Right atrium auricular region (tissue), 2 donors: ENCODE measurements at places on chromosomes 16 and 17.

- H3K27ac ChIP-seq, result no peak overlapping the region
- no peak overlapping the region for H3K4me3 ChIP-seq
- H3K36me3 ChIP-seq, result no peaks in the 10 kb centered on the region
- DNase-seq, result no peak
These were observed 3.0 kb downstream of the CDH1 start for GRCh38 chr16:68739964-68740627.

DNA sequence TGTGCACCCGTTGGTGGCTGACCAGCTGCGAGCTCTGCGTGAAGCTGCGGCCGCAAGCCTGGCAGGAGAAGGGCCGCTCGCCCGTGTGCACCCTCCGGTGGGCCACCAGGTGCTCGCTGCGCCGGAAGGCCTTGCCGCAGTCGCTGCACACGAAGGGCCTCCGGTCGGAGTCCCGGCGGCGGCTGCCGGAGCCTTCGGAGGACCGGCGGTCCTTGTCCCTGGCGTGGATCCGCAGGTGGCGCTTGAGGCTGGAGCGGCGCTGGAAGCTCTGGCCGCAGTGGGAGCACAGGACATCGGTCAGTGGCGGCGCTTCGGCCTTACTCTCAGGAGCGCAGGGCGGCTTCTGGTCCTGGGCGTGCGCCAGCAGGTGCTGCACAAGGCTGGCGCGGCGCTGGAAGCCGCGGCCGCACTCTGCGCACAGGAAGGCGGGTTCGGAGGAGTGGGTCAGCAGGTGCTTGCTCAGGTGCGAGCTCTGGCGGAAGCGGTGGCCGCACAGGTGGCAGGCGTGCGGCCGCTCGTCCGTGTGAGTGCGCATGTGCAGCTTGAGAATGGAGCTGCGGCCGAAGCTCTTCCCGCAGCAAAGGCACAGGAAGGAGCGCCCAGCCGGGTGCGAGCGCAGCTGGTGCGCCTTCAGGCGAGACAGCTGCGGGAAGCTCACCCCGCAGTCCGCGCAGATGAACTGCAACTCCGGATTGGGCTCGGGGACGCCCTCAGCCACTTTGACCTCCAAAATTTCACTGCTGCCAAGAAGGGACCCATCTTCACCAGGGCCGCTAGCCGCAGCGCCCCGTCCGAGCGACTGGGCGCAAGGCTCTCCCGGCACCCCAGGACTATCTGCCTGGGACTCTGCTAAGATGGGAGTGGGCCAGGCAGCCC is 9.1 kb downstream of the ZSCAN10 start:
- no peaks in the 10 kb centered on the region for H3K36me3 ChIP-seq
- H3K27ac ChIP-seq, result no peak overlapping the region
- no peak for DNase-seq
- no peaks in the 10 kb centered on the region for H3K27me3 ChIP-seq

DNA sequence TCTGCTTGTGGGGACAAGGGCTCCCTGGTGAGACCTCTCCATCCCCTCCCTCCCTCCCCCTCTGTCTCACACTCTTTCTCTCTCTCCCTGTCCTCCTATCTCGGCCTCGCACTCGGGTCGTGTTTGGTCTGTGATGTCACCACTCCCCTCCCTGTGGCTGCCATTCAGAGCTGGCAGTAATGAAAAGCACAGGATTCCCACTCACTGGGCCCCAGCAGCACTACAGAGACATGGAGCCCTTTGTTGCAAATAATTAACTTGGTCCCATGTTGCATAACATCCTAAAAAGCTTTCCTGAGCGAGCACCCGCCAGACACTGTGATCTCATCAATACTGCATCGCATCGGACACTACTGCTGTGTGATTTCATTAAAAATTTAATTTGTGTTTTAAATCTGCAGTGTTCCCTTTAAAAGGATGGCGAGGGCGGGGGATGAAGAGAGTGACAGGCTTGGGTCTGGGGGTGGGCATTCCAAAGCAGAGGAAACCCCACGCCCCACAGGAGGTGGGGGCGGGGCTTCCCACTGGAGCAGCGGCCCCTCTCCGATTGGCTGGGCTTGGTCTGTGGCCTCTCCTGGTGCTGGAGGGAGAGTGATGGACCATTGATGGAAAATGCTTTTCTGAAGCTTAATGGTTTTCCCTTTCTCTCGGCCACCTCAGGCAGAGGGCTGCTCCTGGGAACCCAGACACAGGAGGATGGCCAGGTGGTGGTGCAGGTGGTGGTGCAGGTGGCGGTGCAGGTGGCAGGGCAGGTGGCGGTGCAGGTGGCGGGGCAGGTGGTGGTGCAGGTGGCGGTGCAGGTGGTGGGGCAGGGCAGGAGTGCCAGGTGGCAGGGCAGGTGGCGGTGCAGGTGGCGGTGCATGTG is 15.3 kb upstream of the NPTX1 start:
- no peaks in the 10 kb centered on the region for H3K36me3 ChIP-seq
- no peaks in the 10 kb centered on the region for H3K27me3 ChIP-seq
- DNase-seq, result no peak

DNA sequence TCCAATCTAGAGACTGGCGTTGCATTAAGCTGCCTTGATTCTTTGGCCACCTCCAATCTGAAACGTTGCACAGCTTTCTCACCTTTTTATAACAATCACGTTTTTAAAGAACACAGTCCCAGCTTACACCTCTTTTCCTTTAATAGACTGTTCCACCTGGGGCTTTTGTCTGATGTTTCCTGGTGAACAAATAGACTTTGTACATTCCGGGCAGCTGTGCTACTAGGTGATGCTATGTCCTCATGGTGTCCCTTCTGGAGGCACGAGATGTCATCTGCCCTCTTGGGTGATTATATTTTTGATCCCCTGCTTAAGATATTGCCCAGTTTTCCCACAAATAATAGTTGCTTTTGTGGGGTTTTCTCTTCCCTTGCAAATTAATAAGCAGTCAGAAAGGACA is 225.5 kb downstream of the SOX9 start:
- no peaks in the 10 kb centered on the region for H3K4me1 ChIP-seq
- no peak overlapping the region for H3K4me3 ChIP-seq
- H3K27ac ChIP-seq, result no peak overlapping the region
- H3K27me3 ChIP-seq, result no peaks in the 10 kb centered on the region
- no peak for DNase-seq
- no peaks in the 10 kb centered on the region for H3K36me3 ChIP-seq

- H3K27me3 ChIP-seq, result no peaks in the 10 kb centered on the region
- H3K4me1 ChIP-seq, result peaks cover 17% of the 10 kb centered on the region
- H3K27ac ChIP-seq, result no peak overlapping the region
- DNase-seq, result peak; percentile 58
- H3K36me3 ChIP-seq, result no peaks in the 10 kb centered on the region
These were observed 110.6 kb downstream of the METRNL start for GRCh38 chr17:83190004-83190385.

- no peak overlapping the region for H3K27ac ChIP-seq
- DNase-seq, result no peak
- no peaks in the 10 kb centered on the region for H3K36me3 ChIP-seq
- no peaks in the 10 kb centered on the region for H3K27me3 ChIP-seq
- no peaks in the 10 kb centered on the region for H3K4me1 ChIP-seq
- H3K4me3 ChIP-seq, result no peak overlapping the region
These were observed 483.1 kb downstream of the CDH11 start for GRCh38 chr16:64638766-64639165.

- no peak overlapping the region for H3K4me3 ChIP-seq
- no peak for DNase-seq
- peaks cover 67% of the 10 kb centered on the region for H3K36me3 ChIP-seq
- H3K4me1 ChIP-seq, result peaks cover 17% of the 10 kb centered on the region
These were observed 15.0 kb upstream of the C16orf95 start for GRCh38 chr16:87332150-87332549.

DNA sequence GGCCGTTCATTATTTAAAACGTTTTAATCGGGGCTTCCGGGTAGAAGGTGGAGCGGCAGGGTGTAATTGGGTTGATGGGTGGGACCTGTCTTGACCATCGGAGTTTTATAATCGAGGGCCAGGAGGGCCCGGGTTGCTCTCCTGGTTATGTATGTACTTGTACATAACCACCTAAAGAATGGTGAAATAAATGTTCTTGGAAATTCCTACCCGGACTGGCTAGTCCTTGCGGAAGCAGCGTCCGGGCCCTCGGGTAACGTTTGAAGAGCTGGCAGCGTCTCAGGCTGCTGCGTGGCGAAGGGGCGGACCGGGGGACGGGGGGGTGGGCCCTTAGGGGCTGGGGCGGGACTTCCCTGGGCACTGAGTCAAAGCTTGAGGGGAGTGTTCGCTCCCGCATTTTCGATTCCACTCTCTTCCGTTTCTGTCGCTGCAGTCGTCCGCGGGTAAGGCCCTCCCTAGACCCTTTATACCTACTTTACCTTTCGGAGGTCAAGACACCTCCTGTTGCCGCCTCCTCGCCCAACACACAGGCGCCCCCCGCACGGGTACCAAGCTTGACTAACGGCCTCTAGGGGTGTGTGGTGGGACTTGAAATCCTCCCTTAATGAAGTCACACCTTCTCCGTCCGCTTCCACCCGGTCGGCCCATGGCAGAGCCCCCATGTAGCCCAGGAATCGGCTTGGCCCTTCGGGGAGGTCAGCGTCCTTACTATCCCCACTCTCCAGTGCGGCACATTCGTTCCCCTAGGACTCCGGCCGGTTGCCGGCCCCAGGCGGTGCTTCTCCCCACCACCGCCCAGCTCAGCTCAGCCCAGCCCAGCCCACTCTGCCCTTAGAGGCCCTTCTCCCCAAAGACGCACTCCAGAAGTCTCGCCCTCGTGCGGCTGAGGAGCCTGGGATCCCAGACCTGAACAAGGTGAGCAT is at the start of gene TMEM106A:
Gene TMEM106A (plus strand): TSS at position 396 of the 923 bp plus-strand sequence. CDS start 1,167 bp downstream, outside the sequence.
- peak within 1 kb of the TSS; percentile 61 for H3K4me3 ChIP-seq
- peak within 1 kb of the TSS; percentile 81 for H3K27ac ChIP-seq
- H3K27me3 ChIP-seq, result no peaks in the 10 kb centered on the region
- DNase-seq, result peak; percentile 81
- peaks cover 23% of the 10 kb centered on the region for H3K4me1 ChIP-seq

- no peak for DNase-seq
- no peaks in the 10 kb centered on the region for H3K27me3 ChIP-seq
- no peaks in the 10 kb centered on the region for H3K4me1 ChIP-seq
- H3K4me3 ChIP-seq, result no peak overlapping the region
- no peak overlapping the region for H3K27ac ChIP-seq
These were observed 2.7 kb upstream of the TMIGD1 start for GRCh38 chr17:30336369-30337171.

DNA sequence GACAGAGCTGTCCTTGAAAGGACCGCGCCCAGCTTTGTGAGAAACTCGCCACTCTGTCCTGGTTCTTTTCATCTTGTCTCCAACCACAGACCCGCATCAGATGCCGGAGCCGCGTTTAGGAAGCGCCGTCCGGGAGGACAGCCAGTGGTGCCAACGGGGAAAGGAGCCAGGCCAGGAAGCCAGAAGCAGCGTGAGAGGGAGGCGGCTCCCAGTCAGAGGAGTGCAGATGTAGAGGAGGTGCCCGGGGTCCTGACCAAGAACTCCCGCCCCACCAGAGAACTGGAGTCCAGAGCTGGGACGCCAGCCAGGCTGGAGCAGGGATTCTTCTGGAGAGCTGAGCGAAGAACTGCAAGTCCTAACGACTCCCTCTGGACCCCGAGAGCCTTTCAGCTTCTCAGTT is 49.3 kb upstream of the TNRC6C start:
- no peak for DNase-seq
- H3K36me3 ChIP-seq, result no peaks in the 10 kb centered on the region
- no peak overlapping the region for H3K27ac ChIP-seq
- H3K4me3 ChIP-seq, result no peak overlapping the region
- peaks cover 13% of the 10 kb centered on the region for H3K4me1 ChIP-seq

DNA sequence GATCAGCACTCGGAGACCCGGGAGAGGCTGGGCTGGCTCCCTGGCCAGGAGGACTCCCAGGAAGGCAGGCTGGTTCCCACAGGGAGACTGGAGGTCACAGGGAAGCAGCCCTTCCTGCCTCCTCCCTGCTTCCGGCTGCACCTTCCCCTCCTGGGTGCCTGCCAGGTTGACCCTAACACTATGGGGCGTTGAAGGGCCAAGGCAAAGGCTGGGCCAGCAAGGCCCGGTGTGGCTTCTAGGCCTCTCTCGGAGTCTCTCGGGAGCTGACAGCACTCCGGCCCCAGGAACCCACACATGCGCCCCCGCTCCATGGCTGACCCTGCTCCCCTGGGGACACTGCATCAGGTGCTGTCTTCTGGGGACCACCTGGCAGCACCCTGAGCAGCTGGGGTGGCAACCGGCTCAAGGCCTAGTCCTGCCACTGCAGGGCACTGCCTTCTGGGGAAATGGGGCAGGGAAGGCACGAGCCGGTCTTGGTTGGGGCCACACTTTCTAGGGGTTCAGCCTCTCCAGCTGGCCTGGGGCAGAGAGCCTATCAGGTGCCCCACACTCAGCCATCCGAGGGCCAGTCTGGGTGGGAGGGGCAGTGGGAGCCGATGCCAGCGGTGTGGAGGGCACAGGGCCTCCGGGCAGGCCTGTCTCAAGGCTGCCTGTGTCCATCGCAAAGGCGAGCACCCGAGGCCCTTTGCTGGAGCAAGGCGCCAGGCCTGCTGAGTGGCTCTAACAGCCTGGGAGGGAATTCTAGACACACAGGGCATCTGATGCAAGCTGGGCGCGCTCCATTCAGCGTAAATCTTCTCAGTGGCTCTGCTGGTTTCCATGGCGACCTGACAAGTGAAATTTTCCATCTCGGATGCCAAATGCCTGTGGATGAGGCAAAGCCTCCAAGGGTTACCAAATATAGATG is 5.6 kb upstream of the MTSS2 start:
- H3K36me3 ChIP-seq, result no peaks in the 10 kb centered on the region
- peak; percentile 93 for DNase-seq
- no peaks in the 10 kb centered on the region for H3K4me1 ChIP-seq
- H3K4me3 ChIP-seq, result no peak overlapping the region

DNA sequence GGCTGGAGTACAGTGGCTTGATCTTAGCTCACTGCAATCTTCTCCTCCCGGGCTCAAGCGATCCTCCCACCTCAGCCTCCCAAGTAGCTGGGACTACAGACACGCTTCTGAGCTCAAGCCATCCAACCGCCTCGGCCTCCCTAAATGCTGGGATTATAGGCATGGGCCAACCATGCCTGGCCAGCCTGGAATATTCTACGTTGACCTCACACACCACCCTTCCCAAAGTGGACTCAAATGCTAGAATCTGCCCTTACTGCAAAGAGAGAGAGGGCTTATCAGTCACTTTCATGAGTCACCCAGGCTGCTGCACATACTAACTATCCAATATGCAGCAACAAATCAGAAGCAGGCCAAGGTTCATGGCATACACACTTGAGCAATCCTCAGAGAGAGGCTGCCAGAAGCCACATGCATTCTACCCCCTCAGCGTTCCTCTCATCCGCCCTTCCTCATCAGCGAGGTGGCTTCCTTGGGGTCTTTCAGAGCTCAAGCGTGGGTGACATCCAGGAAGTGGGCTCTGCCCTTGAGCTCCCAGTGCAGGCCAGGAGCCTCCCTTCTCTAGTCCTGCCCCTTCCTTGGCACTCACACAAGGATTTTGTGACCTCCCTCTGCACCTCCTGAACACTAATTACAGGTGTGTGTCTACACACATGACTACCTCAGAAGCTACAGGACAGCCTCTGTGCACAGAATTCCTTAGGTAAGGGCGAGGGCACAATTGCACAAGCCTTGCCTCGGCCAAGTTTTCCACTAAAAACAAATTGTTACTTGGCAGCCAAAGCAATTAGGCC is 24.8 kb upstream of the SIAH1 start:
- no peaks in the 10 kb centered on the region for H3K36me3 ChIP-seq
- H3K4me3 ChIP-seq, result no peak overlapping the region
- DNase-seq, result peak; percentile 66

- no peaks in the 10 kb centered on the region for H3K36me3 ChIP-seq
- peaks cover 31% of the 10 kb centered on the region for H3K4me1 ChIP-seq
- H3K27me3 ChIP-seq, result no peaks in the 10 kb centered on the region
- H3K4me3 ChIP-seq, result no peak overlapping the region
These were observed 3.9 kb upstream of the COL1A1 start for GRCh38 chr17:50205111-50205962.

- H3K27me3 ChIP-seq, result no peaks in the 10 kb centered on the region
- DNase-seq, result no peak
- H3K36me3 ChIP-seq, result peaks cover 19% of the 10 kb centered on the region
These were observed 26.9 kb downstream of the NLRC5 start for GRCh38 chr16:57016301-57016700.
